NCI-H1417 treated with DMSO at 0.1 percent for 48 hours (cell line): ENCODE measurements at places on chromosomes 13 and 19.

GRCh38 chr13:33310245-33311038 is 24.9 kb upstream of the STARD13 start:
- no peak for DNase-seq

- DNase-seq, result no peak
Observed at GRCh38 chr13:30409886-30410704, 12.2 kb upstream of the UBE2L5 start.

DNA sequence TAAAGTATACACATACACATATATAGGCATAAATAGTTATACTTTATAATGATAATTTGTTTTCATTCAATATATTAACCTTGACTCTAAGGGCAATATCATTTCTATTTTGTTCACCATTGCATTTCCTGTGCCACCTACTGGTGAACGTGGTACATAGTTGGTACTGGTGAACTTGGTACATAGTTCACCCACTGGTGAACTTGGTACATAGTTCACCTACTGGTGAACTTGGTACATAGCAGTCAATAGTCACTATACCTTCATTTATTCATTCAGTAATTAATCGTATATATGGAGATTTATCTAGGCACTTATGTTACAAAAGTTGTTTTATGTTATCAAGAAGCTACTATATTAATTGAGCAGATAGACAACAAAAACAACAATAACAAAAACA is 172.6 kb upstream of the ATXN8OS start:
- DNase-seq, result no peak

DNA sequence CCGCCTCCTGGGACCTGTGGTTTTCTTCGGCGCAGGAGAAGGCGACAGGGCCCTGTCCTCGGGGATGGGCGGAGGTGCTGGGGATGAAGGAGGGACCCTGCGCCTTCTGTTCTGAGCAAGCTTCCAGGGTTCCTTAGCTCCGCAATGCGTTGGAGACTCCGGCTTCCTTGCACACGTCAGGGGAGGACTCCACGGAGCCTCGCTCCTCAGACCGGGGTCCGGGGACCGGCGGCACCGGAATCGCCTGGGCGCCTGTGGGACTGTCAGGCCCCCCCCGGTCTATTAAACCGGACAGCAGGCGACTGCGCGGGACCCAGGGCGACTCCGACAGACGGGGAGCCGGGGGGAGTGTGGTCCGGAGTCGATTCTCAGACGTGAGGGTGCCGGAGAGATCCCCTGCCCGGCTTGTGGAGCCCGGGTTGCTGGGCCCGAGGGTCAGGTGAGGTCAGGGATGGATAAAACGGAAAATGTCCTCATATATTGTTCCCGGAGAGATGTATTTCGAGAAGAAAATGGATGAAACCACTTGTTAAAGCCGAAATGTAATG is 227.4 kb downstream of the TEX29 start:
- no peak for DNase-seq

DNA sequence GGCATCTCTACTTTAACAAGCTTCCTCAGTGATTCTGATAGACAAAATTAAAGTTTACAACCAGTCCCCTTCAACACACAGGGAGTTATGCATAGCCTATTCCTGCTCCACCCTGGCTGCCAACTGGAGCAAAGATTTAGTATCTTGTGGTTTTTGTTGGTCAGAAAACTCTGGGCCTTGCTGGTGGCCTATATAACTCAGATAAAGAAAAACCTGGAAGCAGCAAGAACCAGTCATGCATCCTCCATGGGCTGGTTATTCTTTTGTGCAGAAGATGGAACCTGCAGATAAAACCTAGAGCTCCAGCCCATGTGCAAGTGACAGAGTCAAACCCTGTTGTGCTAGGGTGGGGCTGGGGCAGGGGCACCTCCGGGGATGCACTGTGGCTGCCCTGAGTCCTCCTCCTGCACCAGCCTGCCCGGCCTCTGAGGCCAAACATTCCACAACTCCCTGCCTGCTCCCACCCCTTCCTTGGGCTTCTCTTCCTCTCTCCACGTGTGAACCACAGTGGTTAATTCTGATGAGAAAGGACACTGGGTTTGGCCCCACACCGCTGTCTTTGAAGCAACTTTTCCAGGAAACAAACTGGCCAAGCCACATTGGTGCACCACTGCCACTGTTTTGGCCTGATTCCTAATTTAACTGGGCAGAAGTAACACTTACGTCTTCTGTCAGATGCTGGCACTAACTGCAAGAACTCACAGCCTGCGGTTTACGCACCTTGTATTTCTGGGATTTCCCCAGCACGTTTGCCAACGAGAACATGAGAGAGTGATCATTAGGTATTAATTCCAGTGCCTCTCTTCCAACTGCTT is 23.3 kb upstream of the GGACT start:
- no peak for DNase-seq

DNA sequence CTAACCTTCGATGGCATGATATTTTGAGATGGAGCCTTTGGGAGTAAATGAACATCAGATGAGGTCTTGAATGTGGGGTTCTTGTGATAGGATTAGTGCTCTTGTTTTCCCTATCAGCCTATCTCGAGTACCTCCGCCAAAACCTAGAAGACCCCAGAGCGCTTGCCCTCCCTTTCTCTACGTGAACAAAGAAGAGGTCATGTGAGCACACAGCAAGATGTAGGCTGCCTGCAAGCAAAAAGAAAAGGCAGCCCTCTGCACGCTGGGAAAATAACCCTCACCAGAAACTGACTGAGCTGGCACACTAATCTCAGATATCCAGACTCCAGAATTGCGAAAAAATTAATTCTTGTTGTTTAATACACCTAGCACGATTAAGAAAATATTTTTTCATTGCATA is 799.8 kb upstream of the SLC10A2 start:
- DNase-seq, result no peak

GRCh38 chr19:33622505-33622808 is 704 bp downstream of the CHST8 start:
- DNase-seq, result no peak

GRCh38 chr13:114249077-114249476 is 14.4 kb downstream of the CDC16 start:
- DNase-seq, result peak; percentile 82
